Islet precursor cell (in vitro differentiated cells): ENCODE measurements at places on chromosomes 4 and X.

GRCh38 chrX:38661561-38661960 lies 100.2 kb downstream of the TSPAN7 start:
- DNase-seq, result no peak

DNA sequence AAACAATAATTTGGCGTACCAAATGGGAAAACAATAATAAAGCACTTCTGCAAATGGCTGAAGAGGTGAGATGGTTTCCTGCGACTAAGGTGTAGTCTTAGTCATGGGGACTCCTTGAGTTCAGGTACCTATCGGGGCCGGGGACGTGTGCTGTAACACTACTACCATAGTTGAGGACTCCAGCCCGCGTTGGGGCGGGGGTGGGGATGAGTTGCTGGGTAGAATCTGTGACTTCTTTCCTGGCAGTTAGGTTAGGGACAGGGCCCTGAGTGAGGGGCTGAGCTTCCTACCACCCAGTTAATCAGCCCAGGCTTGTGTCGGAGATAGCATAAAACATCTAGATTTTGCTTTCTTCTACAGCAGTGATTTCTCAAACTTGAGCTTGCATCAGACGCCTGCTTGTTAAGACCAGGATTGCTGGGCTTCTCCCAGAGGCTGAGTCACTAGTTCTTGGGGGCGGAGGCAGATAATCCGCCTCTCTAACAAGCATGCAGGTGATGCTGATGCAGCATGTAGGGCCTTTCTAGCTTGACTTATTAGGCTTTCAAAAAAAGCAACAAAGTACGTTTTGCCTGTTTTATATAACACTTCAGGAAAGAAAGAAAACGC lies 30.2 kb downstream of the RBBP7 start:
- DNase-seq, result peak; percentile 89

DNA sequence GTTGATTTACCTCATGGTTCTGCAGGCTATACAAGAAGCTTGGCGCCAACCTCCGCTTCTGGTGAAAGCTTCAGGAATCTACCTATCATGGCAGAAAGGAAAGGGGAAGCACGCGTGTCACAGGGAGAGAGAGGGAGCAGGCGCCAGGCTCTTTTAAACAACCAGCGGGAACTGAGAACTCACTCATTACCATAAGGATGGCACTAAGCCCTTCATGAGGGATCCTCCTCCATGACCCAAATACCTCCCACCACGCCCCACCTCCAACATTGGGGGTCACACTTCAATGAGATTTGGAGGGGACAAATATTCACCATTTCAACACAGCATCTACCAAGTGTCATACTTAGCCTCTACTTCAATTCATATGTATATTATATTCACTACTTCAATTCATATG lies 18.8 kb upstream of the TBC1D8B start:
- no peak for DNase-seq

- no peak for DNase-seq
Observed at GRCh38 chr4:169185133-169185956, 85.4 kb downstream of the SH3RF1 start.

DNA sequence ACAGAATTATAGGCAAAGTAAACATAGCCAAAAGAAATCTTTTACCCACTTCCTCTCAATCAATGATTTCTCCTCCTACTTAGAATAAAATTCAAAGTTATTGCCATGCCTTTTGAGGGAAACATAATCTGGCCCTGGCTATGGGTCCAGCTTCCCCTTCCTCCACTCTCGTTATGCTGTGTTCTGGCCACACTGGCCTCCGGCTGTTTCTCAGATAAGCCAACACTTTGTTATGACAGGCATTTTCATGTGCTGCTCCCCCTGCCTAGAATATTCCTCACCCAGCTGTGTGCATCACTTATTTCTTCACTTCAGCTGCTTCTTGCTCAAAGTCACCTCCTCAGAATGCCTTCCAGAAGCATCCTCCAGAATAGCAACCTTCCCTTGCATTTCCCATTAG lies 386.6 kb upstream of the AADAT start:
- DNase-seq, result no peak

DNA sequence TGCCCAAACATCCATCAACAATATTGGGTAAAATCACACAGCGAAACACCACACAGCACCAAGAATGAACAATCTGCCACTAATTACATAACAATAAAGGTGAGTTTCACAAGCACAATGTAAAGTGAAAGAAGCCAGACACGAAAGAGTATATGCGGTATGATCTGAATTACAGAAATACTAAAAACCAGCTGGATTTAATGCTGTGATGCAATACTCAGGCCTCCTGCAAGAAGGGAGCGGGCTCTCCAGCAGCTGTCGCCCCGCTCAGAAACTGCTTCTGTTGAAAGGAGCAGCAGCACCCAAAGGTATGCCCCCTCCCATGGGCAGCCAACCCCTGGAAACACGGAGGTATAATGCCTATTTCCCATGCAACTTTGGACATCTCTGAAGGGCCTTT lies 77.0 kb downstream of the PAPSS1 start:
- no peak for DNase-seq

DNA sequence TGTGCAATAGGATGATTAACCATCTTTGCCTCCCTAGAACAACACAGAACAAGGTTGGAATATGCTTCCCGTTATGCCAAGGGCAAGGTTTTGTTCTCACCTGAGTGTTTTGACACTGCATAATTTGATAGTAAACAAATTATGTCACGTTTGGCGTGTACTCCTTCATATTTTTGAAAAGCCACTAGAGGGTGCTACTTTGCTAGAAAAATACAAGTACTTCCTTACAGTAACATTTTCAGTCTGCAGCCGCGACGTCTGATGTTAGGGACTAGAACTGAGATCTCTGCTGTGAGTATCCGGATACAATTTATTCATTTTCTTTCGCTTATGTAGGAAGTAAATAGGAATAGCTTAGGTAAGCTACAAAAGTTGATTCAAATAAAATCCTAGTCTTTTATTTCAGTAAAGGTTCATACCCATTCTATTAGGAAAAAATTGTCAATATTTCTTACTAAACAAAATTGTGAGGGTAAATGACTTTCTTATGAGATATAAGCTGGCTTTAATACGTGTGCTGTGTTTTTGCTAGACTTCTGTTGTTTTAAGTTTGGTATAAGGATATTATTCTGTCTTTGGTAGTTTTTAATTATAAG lies 181.1 kb upstream of the WDFY3 start:
- DNase-seq, result peak; percentile 58

DNA sequence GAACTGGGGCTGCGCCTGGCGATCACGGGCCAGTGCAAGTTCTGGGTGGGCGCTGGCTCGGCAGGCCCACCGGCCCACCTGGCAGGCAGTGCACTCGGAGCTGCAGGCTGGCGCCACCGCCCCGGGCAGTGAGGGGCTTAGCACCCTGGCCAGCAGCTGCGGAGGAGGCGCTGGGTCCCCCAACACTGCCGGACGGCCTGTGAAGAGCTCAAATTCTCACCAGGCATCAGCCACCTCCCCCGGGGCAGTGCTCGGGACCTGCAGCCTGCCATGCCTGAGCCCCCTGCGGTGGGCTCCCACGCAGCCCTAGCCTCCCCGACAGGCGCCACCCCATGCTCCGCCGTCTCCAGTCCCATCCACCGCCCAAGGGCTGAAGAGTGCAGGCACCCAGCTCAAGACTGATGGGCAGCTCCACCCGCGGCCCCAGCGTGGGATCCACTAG lies 7.1 kb upstream of the ZNF330 start:
- no peak for DNase-seq

- no peak for DNase-seq
Observed at GRCh38 chr4:140653718-140654494, 85.1 kb upstream of the UCP1 start.

DNA sequence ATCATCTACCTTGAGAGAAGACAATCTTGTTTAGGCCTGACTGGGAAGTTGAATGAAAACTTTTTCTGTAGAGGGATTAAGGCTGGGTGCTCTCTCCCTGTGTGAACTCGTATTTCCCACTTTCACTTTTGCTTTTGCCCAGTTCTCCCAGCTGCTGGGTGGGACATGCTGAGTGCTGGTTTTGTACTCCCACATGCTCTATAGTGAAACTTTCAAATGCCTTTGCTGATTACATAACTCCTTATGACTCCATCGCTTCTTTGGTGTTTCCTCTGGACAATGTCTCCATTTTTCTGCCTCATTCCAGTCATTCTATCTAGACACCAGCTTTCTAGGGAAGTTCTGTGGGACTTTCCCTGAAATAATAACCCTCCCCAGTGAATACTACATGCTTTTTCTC lies 100.5 kb downstream of the CLNK start:
- DNase-seq, result no peak

DNA sequence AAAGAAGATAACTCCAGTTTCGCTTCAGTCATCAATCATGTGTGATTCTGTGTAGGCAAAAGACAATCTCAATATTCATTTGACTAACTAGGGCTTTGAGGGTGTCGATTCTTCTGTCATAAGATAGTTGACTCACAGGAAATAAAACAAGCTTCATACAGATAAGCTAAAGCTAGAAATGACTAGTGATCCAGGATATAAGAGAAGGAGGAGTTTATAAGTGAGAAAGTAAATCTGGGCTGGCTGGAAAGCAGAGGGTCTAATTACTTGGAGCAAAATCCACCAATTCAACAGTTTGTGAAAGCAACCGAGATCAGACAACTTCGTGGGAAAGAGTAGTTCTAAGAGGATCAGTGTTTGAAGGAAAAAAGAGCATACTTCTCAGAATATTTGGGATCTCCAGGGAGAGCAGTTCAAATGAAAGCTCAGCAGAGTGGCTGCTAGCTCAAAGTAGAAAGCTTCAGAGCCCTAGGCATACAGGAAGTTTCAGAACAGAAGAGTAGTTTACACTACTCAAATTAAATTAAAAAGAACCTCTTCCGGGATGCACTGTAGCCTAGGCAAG lies 429.3 kb downstream of the INPP4B start:
- DNase-seq, result no peak

DNA sequence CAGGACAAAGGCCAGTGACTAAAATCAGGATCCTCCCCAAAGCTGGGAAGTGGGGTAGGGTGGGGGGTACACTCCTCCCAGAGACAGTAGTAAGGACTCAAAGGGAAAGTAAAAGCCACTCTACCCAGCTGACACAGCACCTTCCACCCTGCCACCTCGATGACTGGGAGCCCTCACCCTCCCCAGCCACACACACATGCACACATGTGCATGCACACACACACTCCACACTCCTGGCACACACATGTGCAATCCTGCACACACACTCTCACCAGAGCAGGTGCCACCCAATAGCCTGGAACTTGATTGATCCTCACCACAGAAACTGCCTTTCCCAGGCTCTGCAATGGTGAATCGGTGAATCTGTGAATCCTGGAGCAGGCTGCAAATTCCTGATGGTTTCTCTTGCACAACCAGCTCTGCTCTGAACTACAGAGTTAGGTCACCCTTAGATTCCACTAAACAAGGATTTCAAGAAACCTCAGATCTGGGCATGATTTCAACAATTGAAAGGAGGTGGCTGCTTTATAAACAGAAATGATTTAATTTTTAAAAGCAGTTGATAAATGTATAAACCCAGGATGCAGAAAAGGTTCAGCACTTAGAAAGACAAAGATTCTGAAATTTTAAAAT lies 21.5 kb downstream of the AMOT start:
- DNase-seq, result no peak

DNA sequence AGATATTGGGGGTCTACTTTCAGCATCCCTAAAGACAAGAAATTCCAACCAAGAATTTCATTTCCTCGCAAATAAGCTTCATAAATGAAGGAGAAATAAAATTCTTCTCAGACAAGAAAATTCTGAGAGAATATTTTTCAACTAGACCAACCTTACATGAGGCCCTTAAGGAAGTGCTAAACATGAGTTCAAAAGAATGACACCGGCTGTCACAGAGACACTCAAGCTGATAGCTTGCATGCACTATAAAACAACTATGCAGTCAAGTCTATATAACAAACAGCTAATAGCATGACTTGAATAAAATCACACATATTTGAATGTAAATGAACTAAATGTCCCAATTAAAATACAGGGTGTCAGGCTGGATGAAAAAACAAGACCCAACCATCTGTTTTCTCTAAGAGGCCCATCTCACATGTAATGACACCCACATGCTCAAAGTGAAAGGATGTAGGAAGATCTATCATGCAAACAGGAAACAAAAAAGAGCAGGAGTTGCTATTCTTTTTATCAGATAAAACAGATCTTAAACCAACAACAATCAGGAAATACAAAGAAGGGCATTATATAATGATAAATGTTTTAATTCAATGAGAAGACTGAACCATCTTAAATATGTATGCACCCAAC lies 27.2 kb downstream of the FAAH2 start:
- no peak for DNase-seq

DNA sequence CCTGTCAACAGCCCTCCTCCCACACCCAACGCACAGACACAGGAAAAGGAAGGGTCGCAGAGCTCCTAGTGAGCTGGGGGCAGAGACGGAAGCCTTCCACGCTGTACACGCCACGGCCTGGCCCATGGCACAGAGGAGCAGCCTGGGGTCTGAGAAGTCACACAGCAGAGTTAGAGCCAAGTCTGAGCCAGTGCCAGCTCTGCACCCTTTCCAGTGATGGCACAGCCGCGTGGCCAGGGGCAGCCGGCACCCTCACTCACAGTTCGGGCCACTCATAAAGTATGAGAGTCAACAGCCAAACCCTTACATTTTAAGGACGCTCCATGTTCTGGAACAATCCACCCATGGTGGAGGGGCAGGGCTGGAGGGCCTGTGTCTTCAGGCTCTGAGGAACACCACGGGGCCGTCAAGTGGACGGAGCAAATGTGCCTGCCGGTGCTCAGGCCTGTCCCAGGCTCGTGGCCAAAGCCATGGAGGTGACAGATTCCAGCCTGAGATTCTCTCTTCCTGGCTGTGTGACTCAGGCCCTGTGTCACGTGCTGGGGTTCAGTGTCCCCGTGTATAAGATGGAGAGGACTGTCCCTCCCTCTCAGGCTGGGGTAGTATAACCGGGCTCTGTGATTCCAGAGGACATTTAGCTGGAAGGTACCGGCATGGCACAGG lies 91.2 kb downstream of the ABLIM2 start:
- DNase-seq, result no peak

DNA sequence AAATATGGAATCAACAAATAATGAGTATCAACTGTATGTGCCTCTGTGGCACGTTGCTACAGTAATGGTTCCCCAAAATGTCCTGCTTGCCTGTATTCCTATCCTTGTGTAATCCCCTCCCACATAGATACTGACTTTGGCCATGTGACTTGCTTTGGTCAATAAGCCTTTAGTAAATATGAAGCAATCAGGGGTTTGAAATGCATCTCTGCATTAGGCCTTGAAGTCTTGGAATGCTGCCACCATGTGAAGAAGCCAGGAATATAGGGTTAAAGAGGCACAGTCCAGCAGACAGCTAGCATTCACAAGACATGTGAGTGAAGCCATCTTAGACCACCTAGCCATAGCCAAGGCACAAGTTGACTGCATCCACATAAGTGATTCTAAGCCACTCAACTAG lies 190.9 kb downstream of the GABRB1 start:
- no peak for DNase-seq

DNA sequence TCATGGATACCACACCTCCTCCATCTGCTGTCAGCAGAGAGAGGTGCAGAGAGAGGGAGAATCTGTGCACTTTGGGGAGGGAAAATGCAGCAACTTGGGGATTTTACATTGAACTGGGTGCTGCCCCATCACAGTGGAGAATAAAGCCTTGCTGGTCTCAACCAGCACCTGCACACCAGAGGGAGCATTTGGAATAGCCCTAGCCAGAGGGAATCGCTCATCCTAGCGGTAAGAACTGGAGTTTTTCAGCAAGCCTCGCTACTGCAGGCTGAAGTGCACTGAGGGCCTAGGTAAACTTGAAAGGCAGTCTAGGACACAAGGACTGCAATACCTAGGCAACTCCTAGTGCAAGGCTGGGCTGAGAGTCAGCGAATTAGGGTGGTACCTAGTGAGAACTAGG lies 148.7 kb downstream of the KDR start:
- peak; percentile 71 for DNase-seq

- no peak for DNase-seq
Observed at GRCh38 chr4:140256941-140257340, 103.0 kb upstream of the MAML3 start.
